ENCODE measurements at places on chromosomes 4 and X. TPM values are rescaled to one million over a fixed set of nuclear protein-coding genes. Genes with fewer than 3 reads are reported as not detected.

COL4A5 gene
- 30.4 TPM for total RNA-seq

GAGE1 gene
- total RNA-seq, result not detected

MAGEB10 gene
- total RNA-seq, result not detected

USP26 gene
- total RNA-seq, result under 0.01 TPM

STS gene
- 6.3 TPM for total RNA-seq

UGT2B15 gene
- total RNA-seq, result not detected

TRIM60 gene
- total RNA-seq, result not detected

RAB9B gene
- total RNA-seq, result 42.9 TPM

EPGN gene
- not detected for total RNA-seq

SPATA4 gene
- total RNA-seq, result 0.63 TPM

SSR4 gene
- total RNA-seq, result 71.7 TPM

DCHS2 gene
- total RNA-seq, result 6.3 TPM

TMEM144 gene
- total RNA-seq, result 4.4 TPM

SPANXN4 gene
- total RNA-seq, result not detected

IQCM gene
- not detected for total RNA-seq

NXF2B gene
- total RNA-seq, result 0.31 TPM

GPR119 gene
- total RNA-seq, result not detected

GABRE gene
- total RNA-seq, result 3.1 TPM

AMTN gene
- not detected for total RNA-seq

LRIT3 gene
- total RNA-seq, result 0.31 TPM

Data from parietal lobe (tissue), 2 donors.